ENCODE measurements at places on chromosomes 1 and 21.

DNA sequence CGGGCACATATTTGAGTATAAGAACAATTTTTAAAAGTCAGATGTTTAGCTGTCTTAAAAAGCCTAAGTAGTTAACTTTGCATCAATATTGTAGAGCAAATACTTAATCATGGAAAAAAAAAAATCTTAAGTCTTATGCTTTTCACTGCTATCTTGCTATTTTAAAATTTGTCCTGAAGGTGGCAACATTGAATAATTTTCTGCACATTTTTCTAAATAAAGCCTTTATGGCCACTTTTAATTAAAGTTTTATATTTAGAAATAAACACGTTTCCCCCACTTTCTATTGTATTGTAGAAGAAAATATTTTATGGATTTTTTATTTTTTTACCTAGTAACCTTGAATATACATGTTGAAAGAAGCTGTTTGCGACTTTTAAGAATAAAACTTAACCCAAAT is 198.8 kb downstream of the AMY1C start:
- DNase-seq, result no peak

GRCh38 chr1:60960891-60961461 is 121.4 kb upstream of the NFIA start:
- DNase-seq, result no peak

GRCh38 chr1:210384625-210385024 is 55.9 kb downstream of the HHAT start:
- no peak for DNase-seq

- DNase-seq, result no peak
These were observed 12.3 kb downstream of the RAB4A start for GRCh38 chr1:229283183-229283611.

DNA sequence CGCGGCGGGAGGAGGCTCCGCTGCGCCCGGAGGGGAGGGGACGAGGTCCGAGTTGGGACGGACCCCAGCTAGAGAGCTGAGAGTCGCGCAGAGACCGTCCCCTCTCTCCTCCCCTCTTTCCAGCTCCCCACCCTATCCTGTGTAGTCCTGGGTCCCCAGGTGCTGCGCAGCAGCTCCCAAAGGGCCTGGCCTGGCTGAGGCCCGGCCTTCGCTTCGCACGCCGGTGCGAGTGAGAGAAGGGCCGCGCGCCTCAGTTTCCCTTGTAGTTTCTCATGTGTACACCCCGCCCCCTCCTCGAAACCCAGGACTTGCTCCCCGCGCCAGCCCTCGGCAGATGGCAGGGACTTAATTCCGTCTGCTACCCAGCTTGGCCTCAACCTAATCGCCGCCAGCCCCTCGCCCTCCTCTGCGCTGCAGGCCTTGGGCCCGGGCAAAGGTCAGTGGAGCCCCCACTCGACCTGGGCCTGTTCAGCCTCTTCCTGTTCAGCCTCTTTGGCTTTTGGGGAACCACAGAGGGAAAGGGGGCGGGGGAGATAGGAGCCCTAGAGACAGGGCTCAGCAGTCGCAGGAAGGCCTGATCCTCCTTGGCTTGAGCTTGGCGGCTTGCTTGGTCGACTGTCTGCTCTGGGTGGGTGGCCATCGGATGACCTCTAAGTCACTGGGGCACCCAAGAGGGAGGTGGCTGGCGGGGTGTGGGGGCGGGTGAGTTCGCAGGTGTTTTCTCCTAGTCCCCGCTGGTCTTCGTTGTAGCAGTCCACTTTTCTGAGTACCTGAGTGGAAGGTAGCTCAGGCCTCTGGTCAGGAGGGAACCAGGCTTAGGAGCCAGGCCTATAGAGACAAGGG is 1.0 kb downstream of the ZNF687 start:
- DNase-seq, result no peak

DNA sequence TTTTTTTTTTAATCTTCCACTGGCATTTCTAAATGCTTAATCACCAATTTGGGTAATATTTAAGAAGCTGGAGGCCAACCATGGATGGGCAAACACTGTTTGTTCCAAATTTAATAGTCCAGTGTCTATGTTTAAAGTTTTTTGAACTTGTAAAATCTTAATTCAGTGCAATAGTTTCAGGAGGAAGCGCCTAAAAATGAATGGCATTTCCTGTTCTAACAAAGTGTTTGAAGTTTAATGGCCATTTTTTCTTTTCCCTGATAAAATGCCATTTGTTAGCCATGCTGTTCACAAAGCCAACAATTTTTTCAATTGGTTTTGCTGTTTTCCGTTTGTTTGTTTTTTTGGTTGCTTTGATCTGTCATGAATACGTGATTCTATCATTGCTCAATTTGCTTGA is 552.1 kb downstream of the LMO4 start:
- no peak for DNase-seq

DNA sequence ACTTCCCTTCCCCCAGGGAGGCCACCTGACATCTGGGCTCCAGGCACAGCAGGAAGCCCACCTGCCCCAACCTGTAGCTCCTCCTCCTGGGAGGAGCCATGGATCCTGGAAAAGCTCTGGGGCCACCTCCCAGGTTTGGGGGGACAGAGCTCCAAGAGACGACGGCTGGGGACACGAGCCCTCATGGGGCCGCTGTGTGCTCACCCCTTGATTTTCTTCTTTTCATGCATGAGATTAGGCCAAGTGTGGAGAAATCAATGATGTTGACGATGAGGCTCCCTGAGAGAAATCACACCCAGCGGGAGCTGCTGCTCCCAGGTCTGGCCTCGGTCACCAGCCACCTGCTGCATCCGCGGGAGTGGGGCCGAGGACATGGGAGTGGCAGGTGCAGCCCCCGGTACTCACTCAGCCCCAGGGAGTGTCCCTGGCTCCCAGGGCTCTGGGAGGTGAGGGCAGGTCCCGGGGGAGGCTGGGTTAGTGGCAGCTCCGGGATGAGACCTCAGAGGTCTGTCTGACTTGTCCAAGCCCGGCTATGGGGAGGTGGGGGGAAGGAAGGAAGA is 8.7 kb downstream of the TNFRSF14 start:
- no peak for DNase-seq

DNA sequence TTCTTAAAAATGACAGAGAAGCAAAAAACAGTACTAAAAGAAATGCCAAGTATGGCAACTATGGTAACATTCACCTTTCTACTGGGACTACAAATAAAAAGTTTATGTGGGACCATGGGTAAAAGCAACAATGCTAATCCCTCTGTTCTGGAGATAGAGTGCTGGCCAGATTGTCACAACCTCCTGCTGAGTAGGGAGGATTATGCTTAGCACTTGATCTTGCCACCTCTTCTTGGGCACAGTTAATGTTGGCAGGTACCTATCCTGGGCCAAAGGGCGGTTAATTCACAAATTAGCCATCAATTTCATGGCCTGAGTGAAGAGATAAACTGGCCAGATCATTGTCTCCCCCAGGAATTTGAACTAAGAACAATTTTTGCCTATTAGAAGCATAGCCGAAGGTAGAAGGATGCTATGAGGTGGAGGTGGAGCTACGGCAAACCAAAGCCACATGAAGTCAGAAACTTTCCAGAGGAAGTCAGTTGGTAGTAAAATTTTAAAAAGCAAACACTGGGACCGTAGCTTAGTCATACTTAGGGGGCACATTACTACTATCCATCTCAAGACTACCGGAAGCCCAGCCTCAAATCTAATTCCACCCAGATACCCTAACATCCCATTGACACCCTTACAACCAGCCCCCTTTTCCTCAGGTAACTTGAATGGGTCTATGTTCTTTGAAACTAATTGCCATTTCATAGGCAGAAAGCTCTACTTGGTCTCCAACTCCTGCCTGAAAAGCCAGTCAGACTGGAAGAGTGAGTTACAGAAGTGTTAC is 2.7 kb downstream of the SCYL3 start:
- DNase-seq, result no peak

- no peak for DNase-seq
These were observed 324.0 kb upstream of the VAMP3 start for GRCh38 chr1:7447093-7447492.

DNA sequence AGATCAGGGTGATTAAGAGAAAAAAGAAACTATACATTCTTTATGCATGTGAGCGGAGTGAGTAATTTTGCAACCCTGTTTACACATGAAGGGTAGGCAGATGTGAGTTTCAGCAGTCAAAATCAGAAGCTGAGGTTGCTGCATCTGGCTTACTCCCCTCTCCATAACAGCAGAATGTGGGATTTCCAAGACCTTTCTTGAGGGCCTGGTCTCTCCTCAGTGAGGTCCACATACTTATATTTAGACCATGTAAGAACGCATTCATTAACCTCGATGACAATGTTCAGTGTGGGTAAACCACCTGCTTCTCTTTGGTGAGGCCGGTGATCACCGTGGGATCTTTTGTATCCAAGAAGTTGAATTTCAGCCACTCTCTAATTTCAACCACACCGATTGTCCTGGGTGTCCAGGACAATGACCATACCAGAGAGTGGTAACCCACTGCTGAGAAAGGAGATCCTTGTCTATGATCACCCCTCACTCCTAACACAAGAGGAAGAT is 18.7 kb upstream of the RAP1A start:
- no peak for DNase-seq

DNA sequence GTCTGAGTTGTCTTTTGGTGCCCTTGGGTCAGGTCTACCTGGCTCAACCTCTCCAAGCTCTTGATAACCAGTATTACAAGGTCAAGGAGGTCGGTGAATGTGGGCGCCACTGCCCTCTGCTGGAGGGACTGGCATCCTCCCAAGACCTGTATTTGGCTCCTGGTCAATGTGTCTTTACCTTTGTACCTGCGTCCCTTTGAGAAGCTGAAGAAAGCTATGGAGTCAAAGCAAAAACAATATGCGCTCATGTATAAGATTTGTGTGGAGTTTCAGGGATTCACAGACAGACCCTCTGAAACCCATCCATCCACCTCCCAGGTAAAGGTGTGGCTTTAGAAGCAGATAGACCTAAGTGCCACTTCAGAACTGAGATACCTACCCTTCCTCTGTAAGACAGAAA is 61.8 kb upstream of the NBL1 start:
- peak; percentile 53 for DNase-seq

DNA sequence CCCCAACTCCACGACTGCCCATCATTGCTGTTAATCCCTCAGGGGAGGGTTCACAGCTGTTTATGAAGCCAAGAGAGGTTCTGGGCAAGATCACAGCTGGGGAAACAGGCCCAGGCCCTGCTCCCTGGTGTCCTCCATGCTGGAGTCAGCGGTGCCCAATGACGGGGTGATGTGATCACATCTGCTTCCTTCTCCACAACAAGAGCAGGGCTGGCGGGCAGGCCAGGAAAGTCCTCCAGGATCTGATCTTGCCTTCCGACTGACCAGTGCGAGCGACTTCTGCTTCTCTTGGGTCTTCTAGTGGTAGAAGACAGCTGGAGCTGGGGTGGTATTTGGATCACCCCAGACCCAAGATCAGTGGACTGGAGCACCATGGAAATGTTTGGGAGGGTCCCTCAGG is 951 bp upstream of the LINGO4 start:
- DNase-seq, result no peak

- no peak for DNase-seq
These were observed 94.4 kb downstream of the PATJ start for GRCh38 chr1:61836649-61837048.

DNA sequence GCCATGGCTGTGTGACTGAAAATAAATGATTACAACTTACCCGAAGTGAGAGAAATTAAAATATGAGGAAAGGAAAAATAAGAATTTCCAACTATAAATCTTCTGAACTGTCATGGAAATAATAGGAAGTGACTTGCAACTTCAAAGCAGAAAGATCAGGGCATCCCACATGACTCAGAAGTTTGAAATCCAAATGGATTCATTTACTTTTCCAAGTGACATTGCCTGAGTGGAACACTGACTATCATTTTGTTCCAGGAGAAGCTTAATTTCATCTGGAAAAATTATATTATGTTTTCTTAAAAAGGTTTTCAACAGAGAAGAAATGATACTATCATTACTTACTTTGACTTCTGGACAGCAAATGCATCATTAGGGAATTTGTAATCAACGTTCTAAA is 110.8 kb downstream of the GREM2 start:
- no peak for DNase-seq

GRCh38 chr1:230308039-230308438 is 118.1 kb downstream of the PGBD5 start:
- no peak for DNase-seq

- DNase-seq, result no peak
These were observed 111.8 kb upstream of the KIAA1614 start for GRCh38 chr1:180800945-180801344.

DNA sequence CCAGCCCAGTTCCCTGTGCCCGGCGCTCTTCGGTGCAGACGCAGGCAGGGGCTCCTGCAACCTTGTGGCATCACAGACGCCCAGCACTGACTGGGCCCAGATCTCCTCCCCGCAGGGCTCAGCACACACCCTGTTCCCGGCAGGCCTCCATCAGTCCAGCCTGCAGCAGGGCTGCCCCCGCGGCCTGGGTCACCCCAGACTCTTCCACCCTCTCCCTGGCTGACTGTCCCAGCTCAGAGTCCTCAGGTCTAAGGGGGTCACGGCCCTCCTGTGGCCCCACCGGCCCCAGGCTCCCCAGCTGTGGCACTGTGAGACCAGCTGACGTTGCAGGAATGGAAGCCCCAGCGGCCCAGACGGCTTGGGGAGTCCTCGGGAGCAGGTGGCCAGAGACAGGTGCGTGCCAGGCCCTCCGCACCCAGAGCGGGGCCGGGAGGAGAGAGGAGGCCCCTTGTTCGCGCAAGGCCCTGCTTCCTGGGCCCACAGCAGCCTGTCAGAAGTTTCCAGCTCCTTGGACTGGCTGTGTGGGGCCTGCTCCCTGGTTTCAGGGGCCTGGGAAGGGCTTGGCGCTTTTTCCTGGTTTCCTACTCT is 4.2 kb downstream of the B3GALT6 start:
- DNase-seq, result no peak

GRCh38 chr1:90132306-90132705 is 137.4 kb downstream of the ZNF326 start:
- no peak for DNase-seq

DNA sequence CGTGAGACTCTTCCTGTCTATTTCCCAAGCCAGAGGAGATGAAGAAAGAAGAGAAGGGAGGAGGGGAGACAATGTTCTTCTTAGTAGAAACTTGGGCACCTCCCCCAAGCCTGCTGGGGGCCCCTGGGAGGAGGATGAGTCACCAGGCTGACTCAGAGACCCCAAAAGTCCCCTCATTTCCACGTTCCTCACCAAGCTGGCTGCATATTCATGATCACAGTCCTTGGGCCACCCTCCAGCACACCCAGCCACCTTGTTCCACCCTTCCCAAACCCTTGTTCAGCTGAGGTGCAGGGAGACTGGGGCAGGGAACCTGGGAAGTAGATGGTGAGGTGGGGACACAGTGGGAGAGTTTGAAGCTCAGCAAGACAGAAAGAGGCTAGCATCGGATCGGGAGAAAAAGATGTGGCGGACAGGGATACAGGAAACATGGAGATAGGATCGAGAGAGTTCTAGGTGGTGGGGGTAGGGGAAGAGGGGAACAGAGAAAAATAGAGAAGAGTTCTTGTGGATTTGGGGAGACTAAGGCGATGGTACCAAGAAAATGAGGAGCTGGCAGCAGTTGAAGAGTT is 712 bp downstream of the RAB13 start:
- DNase-seq, result peak; percentile 46

All from stimulated activated CD8-positive, alpha-beta memory T cell treated with anti-CD3 and anti-CD28 coated beads, Interleukin-12 subunit alpha, Interleukin-12 subunit beta, amount 100 ng/mL, for 4 hours (primary cell).